AG04450 (cell line): ENCODE measurements at places on chromosomes 5 and 9. TPM values are rescaled to one million over a fixed set of nuclear protein-coding genes. Genes with fewer than 3 reads are reported as not detected.
A peak's percentile ranks its signal among the peaks of the same experiment; 100 is the strongest.

DNA sequence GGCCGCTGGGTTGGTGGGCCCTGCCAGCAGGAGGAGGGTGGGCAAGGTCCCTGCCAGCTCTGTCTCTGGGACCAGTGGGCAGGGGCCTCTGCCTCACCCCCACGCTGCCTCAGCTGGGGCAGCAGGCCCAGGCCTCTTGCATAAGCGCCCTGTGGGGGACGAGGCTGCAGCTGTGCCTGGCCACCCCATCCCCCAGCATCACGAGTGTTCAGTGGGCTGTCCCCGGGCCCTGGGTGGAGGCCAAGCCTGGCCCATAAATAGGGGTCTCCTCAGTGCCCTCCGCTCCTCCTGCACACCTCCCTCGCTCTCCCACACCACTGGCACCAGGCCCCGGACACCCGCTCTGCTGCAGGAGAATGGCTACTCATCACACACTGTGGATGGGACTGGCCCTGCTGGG, at the start of gene PTGDS:
TSS of gene PTGDS (plus strand) at position 282 of the 400 bp plus-strand sequence. CDS start at position 357, 75 bp downstream.
- DNase-seq: no peak

GRCh38 chr9:4182831-4183230, 117.0 kb downstream of the GLIS3 start:
- no peak for DNase-seq

DNA sequence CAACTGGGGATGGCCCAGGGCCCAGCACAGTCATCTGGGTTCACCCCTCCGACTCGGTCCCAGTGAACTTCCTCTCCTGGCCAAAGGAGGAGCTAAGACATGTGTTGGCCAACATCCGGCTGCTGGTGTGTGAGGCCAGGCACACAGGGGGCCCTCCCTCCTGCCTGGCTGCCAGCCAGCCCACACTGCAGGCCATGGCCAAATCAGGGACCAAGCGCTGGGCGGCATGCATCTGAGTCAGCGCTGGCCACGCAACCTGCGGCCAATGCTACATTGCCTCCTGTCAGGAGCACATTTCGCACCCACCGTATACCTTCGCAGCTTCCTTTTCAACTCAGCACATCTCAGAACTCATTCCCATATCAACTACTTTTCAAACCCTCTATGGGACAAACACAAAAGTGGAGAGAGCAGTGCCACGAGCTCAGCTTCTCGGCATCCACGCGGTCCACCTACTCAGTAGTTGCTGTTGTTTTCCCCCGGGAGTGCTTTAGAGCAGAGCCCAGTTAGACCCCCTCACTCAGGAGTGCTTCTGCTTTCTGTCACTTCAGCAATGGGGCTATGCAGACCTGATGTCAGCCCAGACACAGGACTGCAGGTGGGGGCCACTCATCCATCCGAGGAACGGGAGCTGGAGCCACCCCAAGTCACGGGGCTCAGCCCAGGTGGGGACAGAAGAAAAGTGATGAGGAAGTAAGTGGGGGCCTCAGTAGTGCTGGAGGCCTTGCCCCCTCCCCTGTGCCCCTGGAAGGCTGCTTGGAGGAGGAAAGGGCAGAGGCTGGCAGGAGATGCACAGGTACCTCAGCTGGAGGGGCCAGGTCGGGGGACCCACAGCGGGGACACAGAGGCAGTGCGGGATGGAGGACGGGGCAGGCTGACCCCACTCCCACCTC, 13.9 kb downstream of the NINJ1 start:
- DNase-seq: peak; percentile 85

DNA sequence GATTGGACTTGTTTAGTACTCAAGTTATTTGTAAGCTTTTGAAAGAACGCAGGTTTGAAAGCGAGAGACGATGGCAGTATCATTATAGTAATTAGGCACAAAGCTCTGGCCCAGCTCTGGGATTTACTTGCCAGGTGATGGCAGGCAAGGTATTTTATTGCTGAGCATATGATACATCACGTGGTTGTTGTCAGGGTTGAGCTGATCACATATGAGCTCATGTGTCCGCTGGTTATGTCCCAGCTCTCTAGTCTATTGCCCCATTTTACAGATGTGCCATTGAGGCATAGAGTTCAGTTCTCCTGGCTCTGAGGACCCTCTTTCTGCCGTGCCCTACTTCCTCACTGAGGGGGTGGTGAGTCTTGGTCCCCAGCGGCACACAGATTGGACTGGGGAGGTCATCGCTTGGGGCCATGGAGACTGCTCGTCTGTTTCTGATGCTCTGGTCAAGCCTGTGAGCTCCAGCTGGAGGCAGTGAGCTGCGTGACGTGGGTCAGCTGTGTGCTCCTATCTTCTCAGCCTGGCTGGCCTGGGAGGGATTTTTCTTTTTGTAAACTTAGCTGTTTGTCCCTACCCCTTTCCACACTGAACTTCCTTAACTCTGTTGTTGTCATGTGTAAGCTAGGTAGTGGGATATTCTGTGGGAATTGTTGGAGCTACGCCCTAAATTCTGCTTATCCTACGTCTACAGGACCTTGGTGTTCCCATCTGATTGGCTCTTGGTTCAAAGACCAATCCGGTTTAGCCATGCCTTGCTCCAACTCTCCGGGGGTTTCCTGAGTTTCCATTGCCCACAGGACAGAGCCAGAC, 2.2 kb downstream of the NXNL2 start:
- no peak for DNase-seq

The PSD2 gene
- 0.05 TPM in 1 of 2 replicates, not detected in the other for polyA plus RNA-seq

The UBE2QL1 gene
- not detected in 2 replicates for polyA plus RNA-seq

The TAS2R1 gene
- 0.09 and 0.14 TPM in 2 replicates for polyA plus RNA-seq

The RANBP3L gene
- polyA plus RNA-seq: not detected in 2 replicates

The SRP19 gene
- polyA plus RNA-seq: 98.6 and 149 TPM in 2 replicates
